ENCODE measurements at places on chromosomes 13 and 19. TPM values are rescaled to one million over a fixed set of nuclear protein-coding genes. Genes with fewer than 3 reads are reported as not detected.
A peak's percentile ranks its signal among the peaks of the same experiment; 100 is the strongest.

Gene KLK14
- total RNA-seq: 3.9 TPM

Gene LGI4
- 4.3 TPM for total RNA-seq

Gene SIGLEC14
- total RNA-seq: 0.30 TPM

Gene PABPC3
- total RNA-seq: 0.29 TPM

Gene PSG1
- not detected for total RNA-seq

Gene NECTIN2
- 56.2 TPM for total RNA-seq

Gene ZNF667
- total RNA-seq: 5.4 TPM

Gene TMEM86B
- total RNA-seq: 4.9 TPM

DNA sequence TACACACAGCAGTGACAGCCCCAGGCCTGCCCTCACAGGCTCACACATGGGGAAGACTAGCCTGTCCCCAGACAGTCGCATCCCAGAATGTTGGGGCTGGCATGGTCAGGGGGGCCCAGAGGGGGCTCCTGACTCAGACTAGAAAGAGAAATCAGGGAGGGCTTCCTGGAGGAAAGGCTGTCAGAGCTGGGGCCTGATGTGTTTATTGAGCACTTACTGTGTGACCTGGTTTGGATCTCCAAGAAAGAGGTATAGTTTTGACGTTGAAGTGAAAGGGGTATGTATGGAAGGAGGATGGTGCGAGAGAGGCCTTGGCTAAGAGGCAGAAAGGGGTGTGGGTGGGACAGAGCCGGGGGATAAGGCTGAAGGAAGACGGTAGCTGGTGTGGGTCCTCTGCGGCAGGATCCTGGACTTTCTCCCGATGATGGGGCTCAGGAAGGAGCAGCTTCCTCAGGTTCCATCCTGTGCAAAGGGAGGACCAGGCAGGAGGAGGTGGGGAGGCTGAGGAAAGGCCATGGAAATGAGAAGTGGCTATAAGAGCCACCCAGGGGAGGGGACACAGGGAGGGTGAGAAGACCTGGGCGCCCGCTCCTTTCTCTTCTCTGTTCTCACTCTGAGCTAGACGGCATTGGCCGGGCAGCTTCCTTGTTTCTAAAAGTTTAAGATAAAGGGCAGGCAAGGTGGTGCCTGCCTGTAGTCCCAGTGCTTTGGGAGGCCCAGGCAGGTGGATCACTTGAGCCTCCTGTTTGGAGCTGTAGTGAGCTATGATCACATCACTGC lies 16.1 kb upstream of the BCL3 start:
- no peak for DNase-seq
- H3K4me1 ChIP-seq: peaks cover 19% of the 10 kb centered on the region
- H3K27me3 ChIP-seq: no peaks in the 10 kb centered on the region
- no peak overlapping the region for H3K27ac ChIP-seq
- H3K36me3 ChIP-seq: no peaks in the 10 kb centered on the region

DNA sequence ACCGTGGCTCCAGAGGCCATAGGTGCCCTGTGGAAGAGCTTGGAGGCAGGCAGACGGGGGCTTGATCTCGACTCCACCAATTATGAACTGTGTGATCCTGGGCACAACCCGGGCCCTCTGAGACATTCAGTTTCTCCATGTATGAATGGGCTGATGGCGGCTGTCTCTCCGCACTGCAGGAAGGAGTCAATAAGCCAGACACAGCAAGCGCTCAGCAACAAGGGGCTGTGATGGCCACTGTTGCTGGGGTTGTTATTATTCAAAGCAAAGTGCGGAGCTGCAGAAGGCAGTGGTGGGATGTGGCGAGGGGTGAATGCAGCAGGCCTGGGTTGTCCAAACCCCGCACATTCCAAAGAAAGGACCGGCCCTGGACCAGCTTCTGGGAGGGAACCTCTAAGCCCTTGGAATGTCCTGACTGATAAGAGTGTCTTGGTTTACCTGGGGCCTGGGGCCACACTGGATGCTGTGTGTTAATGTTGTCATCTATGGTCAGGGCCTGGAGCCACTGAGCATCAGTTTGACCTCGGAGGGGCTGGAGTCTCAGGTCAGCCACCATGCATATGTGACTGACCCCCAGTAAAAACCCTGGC lies 8.3 kb downstream of the TMEM143 start:
- H3K4me3 ChIP-seq: no peak overlapping the region
- no peak overlapping the region for H3K27ac ChIP-seq
- no peak for DNase-seq
- H3K27me3 ChIP-seq: no peaks in the 10 kb centered on the region
- no peaks in the 10 kb centered on the region for H3K36me3 ChIP-seq

DNA sequence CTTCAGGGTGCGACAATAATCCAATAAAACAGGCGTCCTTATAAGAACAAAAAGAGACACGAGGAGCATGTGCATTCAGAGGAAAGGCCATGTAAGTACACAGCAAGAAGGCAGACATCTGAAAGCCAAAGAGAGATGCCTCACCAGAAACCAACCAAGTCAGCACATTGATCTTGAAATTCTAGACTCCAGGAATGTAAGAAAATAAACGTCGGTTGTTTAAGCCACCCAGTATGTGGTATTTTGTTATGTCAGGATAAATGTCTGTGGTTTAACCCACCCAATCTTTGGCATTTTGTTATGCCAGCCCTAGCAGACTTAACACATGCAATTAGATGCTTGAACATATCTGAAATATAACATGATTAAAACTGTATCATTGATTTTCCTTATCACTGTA lies 452.0 kb downstream of the SLITRK6 start:
- H3K27me3 ChIP-seq: no peaks in the 10 kb centered on the region
- H3K36me3 ChIP-seq: no peaks in the 10 kb centered on the region
- DNase-seq: no peak

DNA sequence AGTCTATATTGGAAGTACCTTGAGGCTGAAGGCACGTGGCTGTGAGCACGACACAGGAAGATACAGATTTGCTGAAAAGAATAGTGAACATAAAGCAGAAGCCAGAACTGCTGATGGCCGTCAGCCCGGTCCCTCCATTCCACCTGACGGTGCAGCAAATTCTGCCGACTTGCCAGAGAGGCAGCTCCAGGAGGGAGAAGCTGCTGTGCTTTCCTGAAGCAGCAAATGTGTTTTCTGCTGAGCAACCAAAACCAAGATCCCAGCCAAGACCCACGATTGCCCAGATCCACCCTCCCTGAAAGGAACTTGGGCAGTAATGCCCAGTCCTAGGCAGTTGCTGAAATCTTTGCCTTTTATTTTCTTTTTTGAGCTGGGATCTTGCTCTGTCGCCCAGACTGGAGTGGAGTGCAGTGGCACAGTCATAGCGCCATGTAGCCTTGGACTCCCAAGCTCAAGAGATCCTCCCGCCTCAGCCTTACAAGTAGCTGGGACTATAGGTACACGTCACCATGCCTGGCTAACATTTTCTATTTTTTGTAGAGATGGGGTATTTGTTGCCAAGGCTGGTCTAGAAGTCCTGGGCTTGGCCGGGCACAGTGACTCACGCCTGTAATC lies 7.0 kb upstream of the RCN3 start:
- no peak for DNase-seq
- H3K27ac ChIP-seq: no peak overlapping the region
- H3K4me3 ChIP-seq: no peak overlapping the region
- H3K27me3 ChIP-seq: no peaks in the 10 kb centered on the region

DNA sequence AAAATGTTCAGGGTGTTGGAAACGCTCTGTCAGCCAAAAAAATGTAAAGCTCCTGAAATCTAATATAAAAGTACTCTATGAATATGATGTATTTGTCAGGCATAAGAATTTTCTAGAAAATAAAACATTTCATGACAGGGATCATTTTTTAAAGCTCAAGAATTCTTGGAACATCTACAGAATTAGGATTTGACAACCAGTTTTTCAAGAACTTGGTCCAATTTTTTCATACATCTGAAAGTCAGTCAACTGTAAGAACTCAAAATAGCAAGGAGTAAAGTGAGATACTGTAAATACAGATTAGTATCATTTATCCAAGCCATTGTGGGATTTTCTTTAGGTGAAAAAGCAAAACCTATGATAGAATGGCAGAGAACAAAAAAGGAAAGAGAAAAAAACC lies 41.6 kb upstream of the CLDN10 start:
- no peak overlapping the region for H3K4me3 ChIP-seq
- no peaks in the 10 kb centered on the region for H3K36me3 ChIP-seq
- no peaks in the 10 kb centered on the region for H3K4me1 ChIP-seq
- no peak for DNase-seq
- no peaks in the 10 kb centered on the region for H3K27me3 ChIP-seq

- no peaks in the 10 kb centered on the region for H3K36me3 ChIP-seq
- no peaks in the 10 kb centered on the region for H3K4me1 ChIP-seq
- no peak overlapping the region for H3K27ac ChIP-seq
- H3K4me3 ChIP-seq: no peak overlapping the region
Measured at GRCh38 chr19:10855879-10856522, 7.8 kb downstream of the C19orf38 start.

DNA sequence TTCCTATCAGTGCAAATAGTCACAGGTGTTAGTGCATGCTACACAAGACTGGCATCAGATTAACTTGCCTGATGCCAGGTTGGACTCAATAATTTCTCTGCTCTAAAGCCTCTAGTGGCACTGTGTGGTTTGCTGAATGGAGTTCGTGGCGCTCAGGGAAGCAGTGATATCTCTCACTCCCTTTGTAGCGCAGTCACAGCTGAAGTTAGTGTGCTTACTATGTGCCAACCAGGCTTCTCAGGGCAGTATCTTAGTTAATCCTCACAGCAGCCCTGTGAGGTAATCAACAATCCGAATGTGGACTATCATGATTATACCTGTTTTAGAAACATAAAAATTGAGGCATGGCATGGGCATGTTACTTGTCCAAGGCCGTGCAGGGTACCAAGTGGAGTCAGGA lies 190.3 kb downstream of the LMO7 start:
- H3K4me3 ChIP-seq: no peak overlapping the region
- H3K27me3 ChIP-seq: no peaks in the 10 kb centered on the region
- H3K36me3 ChIP-seq: peaks cover 16% of the 10 kb centered on the region
- DNase-seq: no peak

DNA sequence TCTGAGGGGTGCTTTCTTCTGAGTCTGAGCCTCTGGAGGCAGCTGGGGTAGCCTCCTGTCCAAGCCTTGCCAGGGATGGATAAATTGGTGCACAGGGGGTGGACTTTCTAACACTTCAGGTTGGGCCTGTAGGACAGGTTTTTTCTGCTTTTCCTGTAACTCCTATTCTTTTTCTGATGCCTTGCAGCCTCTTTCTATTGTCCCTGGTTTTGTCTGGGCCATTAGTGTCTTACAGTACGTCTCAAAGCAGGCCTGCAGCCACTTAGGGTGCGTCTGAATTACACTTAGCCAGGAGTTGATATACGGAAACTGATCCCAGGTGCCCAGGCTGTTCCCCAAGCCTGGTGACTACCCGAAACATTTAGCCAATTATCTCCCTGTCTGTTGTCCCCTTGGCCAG lies 213.3 kb upstream of the HTR2A start:
- DNase-seq: no peak
- no peak overlapping the region for H3K4me3 ChIP-seq
- H3K36me3 ChIP-seq: no peaks in the 10 kb centered on the region
- no peak overlapping the region for H3K27ac ChIP-seq

DNA sequence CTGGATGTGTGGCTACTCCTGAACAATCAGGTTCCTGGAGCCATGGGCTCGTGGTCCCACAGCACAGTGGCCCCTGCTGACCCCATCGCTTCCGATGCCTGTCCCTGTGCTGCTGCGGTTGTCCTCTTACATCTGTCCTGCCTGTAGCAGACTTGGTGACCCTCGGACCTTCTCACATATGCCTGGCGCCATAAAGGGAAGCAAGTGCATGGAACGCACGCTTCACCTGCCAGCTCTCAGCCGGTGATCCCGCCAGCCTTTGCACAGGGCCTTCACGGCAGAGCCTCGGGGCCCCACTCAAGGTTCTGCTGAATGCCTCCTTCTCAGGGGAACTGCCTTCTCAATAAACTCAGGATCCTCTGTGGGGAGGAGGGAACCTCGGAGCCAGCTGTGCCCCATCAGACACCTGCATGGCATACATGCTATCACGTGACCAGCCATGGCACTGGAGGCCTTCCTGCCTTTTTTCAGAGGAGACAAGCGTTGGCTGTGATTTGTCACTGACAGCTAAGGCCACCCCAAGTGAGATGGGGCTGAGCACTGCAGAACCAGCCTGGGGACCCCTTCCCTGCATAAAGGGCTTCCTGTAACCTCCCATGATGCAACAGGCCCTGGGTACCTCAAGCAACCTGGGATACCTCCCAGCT lies 24.3 kb downstream of the PEPD start:
- H3K4me3 ChIP-seq: no peak overlapping the region
- H3K36me3 ChIP-seq: peaks cover 49% of the 10 kb centered on the region

DNA sequence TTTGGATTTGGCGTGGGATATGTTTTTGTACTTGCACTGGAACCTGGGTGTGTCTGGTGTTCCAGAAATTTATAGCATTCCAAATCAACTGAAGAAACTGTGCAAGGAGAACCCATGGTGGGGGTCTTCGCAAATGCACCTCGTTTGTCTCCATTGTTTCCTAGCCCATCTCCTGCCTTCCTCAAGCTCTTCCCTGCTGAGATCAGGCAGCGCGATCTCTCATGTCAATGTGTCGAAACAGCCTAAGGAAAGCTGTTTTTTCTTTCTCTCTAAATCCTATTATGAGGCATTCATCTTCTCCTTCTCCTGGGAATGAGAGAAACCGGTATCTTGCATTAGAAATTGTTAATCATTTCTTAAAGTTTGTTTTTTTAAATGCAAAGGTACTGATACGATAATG lies 131.0 kb downstream of the KLF5 start:
- H3K4me1 ChIP-seq: peaks cover 15% of the 10 kb centered on the region
- peak overlapping the region; percentile 42 for H3K27ac ChIP-seq
- H3K27me3 ChIP-seq: no peaks in the 10 kb centered on the region
- no peak for DNase-seq
- H3K4me3 ChIP-seq: no peak overlapping the region
- no peaks in the 10 kb centered on the region for H3K36me3 ChIP-seq

- DNase-seq: no peak
- H3K36me3 ChIP-seq: no peaks in the 10 kb centered on the region
- H3K4me3 ChIP-seq: no peak overlapping the region
Measured at GRCh38 chr13:25867038-25867437, 184.8 kb downstream of the SHISA2 start.

DNA sequence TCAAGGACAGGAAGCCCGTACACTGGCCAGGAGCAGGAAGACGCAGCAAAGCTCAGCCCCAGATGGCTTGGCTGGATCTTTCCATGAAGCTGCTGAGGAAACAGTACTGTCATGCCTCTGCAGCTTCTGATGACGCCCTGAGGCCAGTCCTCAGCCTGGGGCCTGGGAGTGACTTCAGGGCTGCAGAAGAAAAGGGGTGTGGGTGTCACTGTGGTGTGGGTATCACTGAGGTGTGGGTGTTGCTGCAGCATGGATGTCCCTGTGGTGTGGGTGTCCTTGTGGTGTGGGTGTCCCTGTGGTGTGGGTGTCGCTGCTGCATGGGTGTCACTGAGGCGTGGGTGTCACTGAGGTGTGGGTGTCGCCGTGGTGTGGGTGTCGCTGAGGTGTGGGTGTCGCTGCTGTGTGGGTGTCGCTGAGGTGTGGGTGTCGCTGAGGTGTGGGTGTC lies 12.0 kb upstream of the GAS6 start:
- H3K4me1 ChIP-seq: peaks cover 9% of the 10 kb centered on the region
- no peak overlapping the region for H3K27ac ChIP-seq
- no peaks in the 10 kb centered on the region for H3K27me3 ChIP-seq
- H3K36me3 ChIP-seq: no peaks in the 10 kb centered on the region
- no peak for DNase-seq

- peaks cover 19% of the 10 kb centered on the region for H3K4me1 ChIP-seq
- peak overlapping the region; percentile 76 for H3K27ac ChIP-seq
- no peaks in the 10 kb centered on the region for H3K36me3 ChIP-seq
Measured at GRCh38 chr19:47036097-47036651, 12.2 kb downstream of the TMEM160 start.

GRCh38 chr19:3880471-3881271 lies at the start of gene ATCAY:
Gene ATCAY (plus strand): TSS chr19:3880685. CDS start chr19:3885768, 5,083 bp downstream.
- H3K27me3 ChIP-seq: peaks cover 74% of the 10 kb centered on the region
- no peak within 1 kb of the TSS for H3K4me3 ChIP-seq
- DNase-seq: no peak
- H3K27ac ChIP-seq: no peak within 1 kb of the TSS
- no peaks in the 10 kb centered on the region for H3K36me3 ChIP-seq
